ENCODE measurements at places on chromosomes 4 and X. TPM values are rescaled to one million over a fixed set of nuclear protein-coding genes. Genes with fewer than 3 reads are reported as not detected.

The PAGE5 gene
- polyA plus RNA-seq = not detected

The TMLHE gene
- 15.1 TPM for polyA plus RNA-seq

The CXCR3 gene
- 31.1 TPM for polyA plus RNA-seq

The MAGIX gene
- 2.2 TPM for polyA plus RNA-seq

The CCDC149 gene
- not detected for polyA plus RNA-seq

The BEX1 gene
- not detected for polyA plus RNA-seq

DNA sequence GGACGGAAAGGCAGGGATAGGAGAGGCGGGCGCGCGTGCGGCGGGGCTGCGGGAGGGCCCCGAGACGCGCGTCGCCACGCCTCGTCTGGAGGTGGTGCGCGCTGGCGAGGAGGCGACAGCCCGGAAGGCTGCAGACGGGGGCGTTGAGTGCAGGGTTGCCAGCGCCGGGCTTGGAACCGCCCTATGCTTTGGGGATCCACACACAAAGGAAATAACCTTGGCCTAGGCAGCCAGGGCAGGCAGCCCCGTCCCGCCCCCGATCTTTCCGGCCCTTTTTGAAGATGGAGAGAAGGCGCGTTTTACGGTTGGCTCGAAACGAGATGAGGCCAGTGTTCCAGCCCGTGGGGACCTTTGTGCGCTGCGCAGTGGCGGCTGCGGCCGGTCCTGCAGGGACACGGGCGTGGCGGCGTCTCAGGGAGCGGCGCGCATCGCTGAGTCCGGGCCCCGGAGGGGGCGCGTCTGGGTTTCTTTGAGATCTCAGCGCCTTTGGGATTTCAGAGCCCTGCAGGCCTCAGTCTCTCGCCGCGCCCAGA lies 50.8 kb upstream of the TRIM2 start:
- peak overlapping the region; percentile 67 for H3K4me3 ChIP-seq
- H3K27ac ChIP-seq = no peak overlapping the region
- no peaks in the 10 kb centered on the region for H3K36me3 ChIP-seq
- H3K27me3 ChIP-seq = peaks cover 14% of the 10 kb centered on the region
- peaks cover 18% of the 10 kb centered on the region for H3K4me1 ChIP-seq

DNA sequence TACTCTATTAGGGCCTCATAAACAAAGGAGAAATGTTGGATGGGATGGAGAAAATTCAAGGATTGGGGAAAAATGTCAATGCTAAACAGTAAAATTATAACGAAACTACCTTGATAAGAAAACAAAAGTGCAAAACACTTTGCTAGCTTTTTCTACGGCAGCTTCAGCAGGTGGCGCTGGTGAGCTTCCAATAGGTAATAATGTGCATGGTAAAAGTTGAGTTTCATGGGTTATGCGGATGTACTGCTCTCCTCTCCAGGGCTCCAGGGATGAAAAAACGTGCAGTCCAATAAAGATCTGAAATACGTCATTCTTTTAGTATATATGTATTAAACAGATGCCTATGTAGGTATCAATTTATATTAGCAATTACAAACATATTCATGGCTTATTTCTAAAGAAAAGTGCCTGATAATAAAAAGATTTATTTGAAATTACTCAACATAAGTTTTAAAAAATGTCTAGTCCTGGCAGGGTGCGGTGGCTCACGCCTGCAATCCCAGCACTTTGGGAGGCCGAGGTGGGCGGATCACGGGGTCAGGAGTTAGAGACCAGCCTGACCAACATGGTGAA lies 239.6 kb downstream of the GRXCR1 start:
- peak; percentile 8 for DNase-seq
- no peaks in the 10 kb centered on the region for H3K36me3 ChIP-seq
- H3K4me1 ChIP-seq = no peaks in the 10 kb centered on the region
- H3K4me3 ChIP-seq = no peak overlapping the region

GRCh38 chr4:80875642-80876041 lies 154.9 kb upstream of the BMP3 start:
- no peaks in the 10 kb centered on the region for H3K4me1 ChIP-seq
- H3K4me3 ChIP-seq = no peak overlapping the region
- DNase-seq = no peak
- no peak overlapping the region for H3K27ac ChIP-seq
- peaks cover under 1% of the 10 kb centered on the region for H3K27me3 ChIP-seq

DNA sequence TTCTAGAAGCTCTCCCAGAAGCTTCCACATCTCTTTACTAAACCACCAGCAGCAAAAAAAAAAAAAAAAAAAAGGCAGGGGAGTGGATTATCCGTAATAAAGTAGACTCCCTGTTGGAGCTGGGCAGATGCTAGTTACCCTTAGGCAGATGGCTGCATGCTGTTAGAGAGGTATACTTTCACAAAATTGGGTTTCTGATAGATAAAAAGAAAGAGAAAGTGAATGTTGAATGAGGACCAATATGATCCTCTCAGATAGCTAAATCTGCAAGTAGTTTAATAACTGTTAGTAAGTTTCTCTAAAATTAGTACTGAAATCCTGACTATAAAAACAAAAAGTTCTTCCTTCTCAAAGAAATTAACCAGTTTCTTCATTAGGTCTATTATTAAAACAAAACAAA lies 195.4 kb downstream of the ANAPC10 start:
- H3K27ac ChIP-seq = no peak overlapping the region
- DNase-seq = no peak
- H3K27me3 ChIP-seq = no peaks in the 10 kb centered on the region
- H3K4me1 ChIP-seq = no peaks in the 10 kb centered on the region
- H3K36me3 ChIP-seq = no peaks in the 10 kb centered on the region

DNA sequence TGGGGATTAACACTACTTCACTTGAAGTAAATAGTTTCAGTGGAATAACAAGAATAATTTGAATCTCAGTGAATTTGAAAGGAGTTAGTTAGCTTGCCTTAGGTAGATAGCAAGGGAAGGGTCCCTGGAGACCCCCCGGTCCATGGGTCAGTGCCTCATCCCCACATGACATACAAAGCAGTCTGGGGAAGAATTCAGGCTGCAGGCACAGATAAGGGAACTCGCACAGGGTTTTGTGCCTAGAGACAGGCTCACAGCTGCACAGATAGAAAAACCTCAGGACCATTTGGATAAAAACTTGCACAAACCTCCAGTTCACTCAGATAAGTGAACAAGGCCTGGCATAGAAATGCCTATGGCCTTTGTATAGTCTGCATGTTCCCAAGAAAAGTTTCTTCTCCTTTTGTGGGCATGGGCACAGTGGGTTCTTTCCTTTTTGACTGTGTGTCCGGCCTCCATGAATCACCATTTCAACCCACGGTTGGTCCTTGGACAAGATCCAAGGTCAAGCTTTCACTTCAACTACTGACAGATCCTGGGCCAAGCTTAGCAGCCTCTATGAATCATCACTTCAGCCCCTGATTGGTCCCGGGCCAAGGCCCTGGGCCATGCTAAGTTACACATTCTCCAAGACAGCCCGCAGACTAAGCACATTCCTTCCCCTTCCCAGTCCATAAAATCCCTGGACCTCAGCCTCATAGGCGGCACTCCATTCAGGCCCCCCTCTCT lies 108.3 kb upstream of the KLHL4 start:
- H3K36me3 ChIP-seq = no peaks in the 10 kb centered on the region
- no peaks in the 10 kb centered on the region for H3K4me1 ChIP-seq
- H3K27ac ChIP-seq = no peak overlapping the region
- peaks cover 1% of the 10 kb centered on the region for H3K27me3 ChIP-seq
- DNase-seq = no peak

GRCh38 chr4:81470456-81471297 lies 1.0 kb downstream of the RASGEF1B start:
- no peaks in the 10 kb centered on the region for H3K36me3 ChIP-seq
- peak overlapping the region; percentile 97 for H3K4me3 ChIP-seq
- peak overlapping the region; percentile 96 for H3K27ac ChIP-seq
- peaks cover 10% of the 10 kb centered on the region for H3K27me3 ChIP-seq

DNA sequence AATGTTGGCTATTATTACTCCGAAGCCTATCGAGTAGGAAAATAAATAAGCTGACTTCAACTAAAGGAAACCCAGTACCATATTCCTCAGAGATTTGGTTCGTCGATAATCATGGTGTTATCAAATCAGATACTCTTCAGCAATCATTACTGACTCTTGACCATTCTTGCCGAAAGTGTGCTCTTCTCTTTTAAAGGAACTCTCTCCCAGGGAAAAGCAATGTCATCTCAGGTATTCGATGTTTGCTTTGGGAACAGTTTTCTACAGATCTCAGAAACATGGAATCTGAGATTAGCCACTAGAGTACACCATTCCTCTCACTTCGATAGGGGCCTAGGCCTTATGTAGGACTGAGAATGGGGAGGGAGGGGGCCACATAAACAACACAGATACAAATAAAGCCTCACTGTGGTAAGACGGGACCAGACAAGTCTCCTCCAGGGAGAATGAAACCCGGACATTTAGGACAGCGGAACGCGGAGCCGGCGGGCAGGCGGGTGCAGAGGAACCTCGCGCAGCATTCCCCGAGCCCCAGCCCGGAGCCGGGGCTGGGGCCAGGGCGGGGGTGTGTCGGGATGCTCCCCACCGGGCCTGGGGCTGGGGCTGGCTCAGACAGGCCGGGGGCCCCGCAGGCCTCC lies 581 bp downstream of the DNAJB14 start:
- H3K4me1 ChIP-seq = peaks cover 49% of the 10 kb centered on the region
- no peaks in the 10 kb centered on the region for H3K36me3 ChIP-seq
- no peak for DNase-seq
- H3K27me3 ChIP-seq = peaks cover 12% of the 10 kb centered on the region
- H3K4me3 ChIP-seq = peak overlapping the region; percentile 98

- DNase-seq = no peak
- H3K27ac ChIP-seq = no peak overlapping the region
- no peaks in the 10 kb centered on the region for H3K4me1 ChIP-seq
- peaks cover 2% of the 10 kb centered on the region for H3K27me3 ChIP-seq
Measured at GRCh38 chrX:115112411-115112810, 76.8 kb upstream of the RBMXL3 start.

DNA sequence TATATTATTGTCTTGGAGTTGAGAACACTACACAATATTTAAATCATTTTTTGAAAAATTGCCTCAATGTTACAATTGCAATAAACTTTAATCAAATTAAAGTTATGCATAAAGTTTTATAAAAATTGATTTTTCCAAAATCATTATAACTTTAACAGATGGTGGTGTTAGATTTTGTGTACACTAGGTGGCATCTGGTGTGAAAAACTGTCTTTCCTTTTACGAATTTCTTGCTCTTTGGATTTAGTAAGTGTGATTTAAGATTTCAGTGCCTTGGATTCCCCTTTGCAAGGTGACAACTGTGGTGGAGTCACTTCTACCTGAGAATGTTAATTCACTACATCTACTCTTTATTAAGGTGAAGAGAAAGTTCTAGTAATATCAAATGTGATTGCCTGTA lies 91.6 kb downstream of the AREG start:
- no peaks in the 10 kb centered on the region for H3K36me3 ChIP-seq
- no peak overlapping the region for H3K27ac ChIP-seq
- DNase-seq = no peak
- peaks cover 4% of the 10 kb centered on the region for H3K27me3 ChIP-seq
- no peak overlapping the region for H3K4me3 ChIP-seq

DNA sequence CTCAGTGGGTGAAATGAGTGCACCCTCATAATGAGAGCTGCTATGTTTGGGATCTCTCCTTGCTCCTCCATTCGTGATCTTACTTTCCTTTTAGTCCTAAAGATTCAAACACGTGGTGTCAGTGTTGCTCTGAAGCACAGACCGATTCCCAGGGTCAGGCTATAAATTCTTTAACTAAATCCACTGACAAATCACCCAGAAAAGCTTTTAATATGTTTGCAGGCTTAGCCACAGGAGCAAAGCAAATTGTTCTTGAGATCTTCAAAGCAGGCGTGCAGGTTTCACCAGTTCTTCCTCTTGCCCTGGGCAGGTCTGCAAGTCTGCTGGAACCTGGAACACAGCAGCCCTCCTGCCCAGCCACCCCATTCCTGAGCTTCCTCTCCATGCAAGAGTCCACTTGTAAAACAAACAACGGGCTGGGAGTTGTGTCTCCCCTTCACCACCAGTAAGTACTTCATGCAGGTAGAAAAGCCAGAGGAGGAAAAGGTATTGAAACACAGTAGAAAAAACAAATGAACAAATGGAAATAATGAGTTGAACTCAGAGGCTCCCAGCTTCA lies 70.1 kb upstream of the ENPP6 start:
- H3K36me3 ChIP-seq = no peaks in the 10 kb centered on the region
- no peak overlapping the region for H3K27ac ChIP-seq
- H3K4me1 ChIP-seq = peaks cover 5% of the 10 kb centered on the region

DNA sequence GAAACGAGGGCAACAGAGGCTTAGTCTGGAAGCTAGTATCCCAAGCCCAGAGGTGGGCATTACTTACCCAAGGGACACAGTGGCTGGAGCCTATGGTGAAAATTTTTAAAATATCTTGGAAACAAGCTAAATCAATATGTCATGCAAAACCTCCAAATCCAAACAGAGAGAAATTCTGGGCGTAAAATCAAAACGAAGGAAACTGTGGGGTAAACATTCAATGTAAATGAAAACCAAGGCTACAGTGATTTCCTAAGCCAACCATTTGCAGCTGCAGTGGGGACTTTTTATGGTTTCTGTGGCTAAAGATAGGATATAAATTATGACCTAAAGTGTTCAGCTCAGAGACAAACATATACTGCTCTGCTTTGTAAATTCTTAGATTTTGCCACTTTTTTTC lies 507.7 kb upstream of the DIAPH2 start:
- no peaks in the 10 kb centered on the region for H3K36me3 ChIP-seq
- no peak for DNase-seq
- no peak overlapping the region for H3K4me3 ChIP-seq
- no peaks in the 10 kb centered on the region for H3K4me1 ChIP-seq

DNA sequence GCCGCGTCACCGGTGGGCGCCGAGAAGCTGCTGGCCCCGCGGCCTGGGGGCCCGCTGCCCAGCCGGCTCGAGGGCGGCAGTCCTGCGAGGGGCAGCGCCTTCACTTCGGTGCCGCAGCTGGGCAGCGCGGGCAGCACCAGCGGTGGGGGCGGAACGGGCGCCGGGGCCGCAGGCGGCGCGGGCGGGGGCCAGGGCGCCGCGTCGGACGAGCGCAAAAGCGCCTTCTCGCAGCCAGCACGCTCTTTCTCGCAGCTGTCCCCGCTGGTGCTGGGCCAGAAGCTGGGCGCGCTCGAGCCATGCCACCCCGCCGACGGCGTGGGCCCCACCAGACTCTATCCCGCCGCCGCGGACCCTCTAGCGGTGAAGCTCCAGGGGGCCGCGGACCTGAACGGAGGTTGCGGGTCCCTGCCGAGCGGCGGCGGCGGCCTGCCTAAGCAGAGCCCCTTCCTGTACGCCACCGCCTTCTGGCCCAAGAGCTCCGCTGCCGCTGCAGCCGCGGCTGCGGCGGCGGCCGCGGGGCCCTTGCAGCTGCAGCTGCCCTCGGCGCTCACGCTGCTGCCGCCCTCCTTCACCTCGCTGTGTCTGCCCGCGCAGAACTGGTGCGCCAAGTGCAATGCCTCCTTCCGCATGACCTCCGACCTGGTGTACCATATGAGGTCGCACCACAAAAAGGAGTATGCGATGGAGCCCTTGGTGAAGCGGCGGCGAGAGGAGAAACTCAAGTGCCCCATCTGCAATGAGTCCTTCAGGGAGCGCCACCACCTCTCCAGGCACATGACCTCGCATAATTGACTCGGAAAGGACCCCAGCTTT lies 5.6 kb downstream of the PRDM8 start:
- H3K4me1 ChIP-seq = peaks cover 18% of the 10 kb centered on the region
- no peaks in the 10 kb centered on the region for H3K36me3 ChIP-seq
- peak; percentile 61 for DNase-seq
- H3K27ac ChIP-seq = peak overlapping the region; percentile 74
- H3K4me3 ChIP-seq = peak overlapping the region; percentile 89

- no peaks in the 10 kb centered on the region for H3K36me3 ChIP-seq
- DNase-seq = peak; percentile 55
- peaks cover 5% of the 10 kb centered on the region for H3K4me1 ChIP-seq
- H3K27me3 ChIP-seq = peaks cover 2% of the 10 kb centered on the region
Measured at GRCh38 chrX:136577552-136577951, 45.5 kb downstream of the VGLL1 start.

- H3K4me3 ChIP-seq = peak overlapping the region; percentile 91
- H3K36me3 ChIP-seq = no peaks in the 10 kb centered on the region
- peaks cover 24% of the 10 kb centered on the region for H3K27me3 ChIP-seq
- peak overlapping the region; percentile 92 for H3K27ac ChIP-seq
Measured at GRCh38 chr4:1166509-1167243, 5.7 kb downstream of the SPON2 start.

All from immature natural killer cell (primary cell).